ENCODE measurements at places on chromosomes 7 and 10.

DNA sequence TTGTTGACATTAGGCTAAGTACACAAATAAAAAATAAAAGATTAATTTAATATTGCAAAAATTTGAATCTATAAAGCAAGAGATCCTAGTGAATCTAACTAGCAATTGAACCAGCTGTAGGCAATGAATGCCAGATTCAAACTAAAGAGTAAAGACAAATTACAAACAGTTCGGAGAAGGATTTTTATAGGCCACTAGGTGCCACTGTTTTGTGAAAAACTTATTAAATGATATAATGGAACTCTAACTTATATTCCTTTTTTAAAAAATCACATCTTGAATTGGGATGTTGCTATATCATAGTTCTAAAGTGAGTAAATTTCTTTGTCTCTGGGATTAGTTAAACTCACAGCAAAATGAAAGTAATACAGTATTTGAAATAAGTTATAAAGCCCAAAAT lies 39.1 kb upstream of the GNAI1 start:
- no peak for DNase-seq

DNA sequence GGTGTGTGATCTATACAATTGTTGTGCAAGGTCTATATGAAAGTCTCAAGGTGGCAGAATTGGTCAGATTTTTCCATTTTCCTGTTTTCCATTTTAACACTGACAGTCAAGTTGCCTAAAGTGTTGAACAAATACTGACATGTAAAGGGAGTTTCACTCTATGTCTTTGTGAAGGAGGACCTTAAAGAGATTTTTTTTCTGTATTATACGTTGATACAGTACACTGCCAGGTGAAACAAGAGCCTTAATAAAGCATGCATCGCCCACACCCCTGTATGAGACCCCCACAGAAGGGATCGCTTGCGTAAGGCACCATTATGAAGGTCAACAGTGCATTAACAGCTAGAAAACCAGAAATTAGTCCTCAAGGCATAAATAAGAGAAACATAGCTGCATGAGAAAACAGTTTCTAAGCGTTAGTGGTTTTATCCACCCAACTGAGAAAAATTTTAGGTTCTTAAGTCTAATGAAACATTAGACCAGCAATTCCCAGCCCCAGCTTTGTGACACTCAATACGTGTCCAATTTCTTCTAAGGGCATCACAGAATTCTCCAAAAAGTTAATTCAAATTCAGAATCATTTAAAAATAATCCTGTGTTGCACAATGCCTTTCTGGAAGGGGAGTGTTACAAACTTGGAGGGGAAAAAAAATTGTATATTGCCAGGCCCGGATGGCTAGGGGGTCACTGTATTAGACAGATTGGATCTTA lies 6.9 kb downstream of the KLF6 start:
- peak; percentile 37 for DNase-seq

GRCh38 chr7:100429637-100430492 lies at the start of gene MEPCE:
MEPCE (plus strand) TSS chr7:100429831; CDS start chr7:100430019, 188 bp downstream.
- peak; percentile 93 for DNase-seq

GRCh38 chr10:127855976-127856375 lies 36.8 kb downstream of the CLRN3 start:
- DNase-seq = no peak

DNA sequence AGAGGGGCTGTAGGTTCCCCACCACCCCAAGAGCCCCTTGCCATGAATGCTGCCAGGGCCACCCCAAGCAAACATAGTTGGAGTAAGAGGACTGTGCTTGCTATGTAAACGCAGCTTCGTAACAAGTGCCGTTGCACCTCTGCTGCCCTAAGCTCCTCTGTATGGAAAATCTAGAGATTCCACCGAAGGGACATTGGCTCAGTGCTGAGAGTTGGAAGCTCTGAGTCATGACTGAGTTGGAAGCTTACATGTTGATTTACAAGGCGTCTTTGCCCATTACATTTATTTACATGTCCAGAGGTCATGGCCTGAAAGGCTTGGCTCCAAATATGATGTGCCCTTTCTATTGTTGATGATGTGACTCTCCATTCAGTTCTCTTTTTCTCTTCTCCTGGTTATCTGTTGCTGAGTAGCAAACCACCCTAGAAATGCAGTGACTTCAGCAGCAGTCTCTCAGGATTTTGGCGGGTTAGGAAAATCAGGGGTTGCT lies 233.1 kb upstream of the TCF7L2 start:
- peak; percentile 37 for DNase-seq

- DNase-seq = no peak
These were observed 35.7 kb downstream of the PDZD8 start for GRCh38 chr10:117339578-117339977.
